Gastrocnemius medialis (tissue), 4 donors: ENCODE measurements at places on chromosomes 13 and 19. TPM values are rescaled to one million over a fixed set of nuclear protein-coding genes. Genes with fewer than 3 reads are reported as not detected.

ZNF211 gene
- total RNA-seq = 2.9 TPM

WASF3 gene
- 11.6 TPM for total RNA-seq

ANGPTL4 gene
- 39.6 TPM for total RNA-seq

RASGRP4 gene
- total RNA-seq = 0.67 TPM

HSH2D gene
- not detected for total RNA-seq

TMEM221 gene
- total RNA-seq = not detected

SCGB2B2 gene
- total RNA-seq = 0.20 TPM

CRB3 gene
- total RNA-seq = not detected

ITGBL1 gene
- total RNA-seq = 5.6 TPM

SLITRK1 gene
- total RNA-seq = not detected

LSR gene
- 2.5 TPM for total RNA-seq

FCAR gene
- total RNA-seq = 0.33 TPM

LINGO3 gene
- total RNA-seq = not detected

PROZ gene
- total RNA-seq = not detected

NLRP5 gene
- total RNA-seq = not detected

VSTM2B gene
- not detected for total RNA-seq

FAM216B gene
- not detected for total RNA-seq

NUFIP1 gene
- total RNA-seq = 5.3 TPM

CERS1 gene
- total RNA-seq = 6.9 TPM

ANGPTL8 gene
- total RNA-seq = not detected

SMIM44 gene
- total RNA-seq = not detected

ZNF628 gene
- total RNA-seq = 22.3 TPM

ICAM4 gene
- total RNA-seq = not detected

FCGBP gene
- 11.2 TPM for total RNA-seq

OLFM2 gene
- total RNA-seq = 0.25 TPM

DLL3 gene
- total RNA-seq = not detected

MBD3L2 gene
- not detected for total RNA-seq

ONECUT3 gene
- not detected for total RNA-seq

CCDC70 gene
- not detected for total RNA-seq

MAP3K10 gene
- total RNA-seq = 25.4 TPM

ZNF99 gene
- 0.03 TPM for total RNA-seq

GPR4 gene
- total RNA-seq = 0.46 TPM
